ENCODE measurements at places on chromosomes 11 and 22.

DNA sequence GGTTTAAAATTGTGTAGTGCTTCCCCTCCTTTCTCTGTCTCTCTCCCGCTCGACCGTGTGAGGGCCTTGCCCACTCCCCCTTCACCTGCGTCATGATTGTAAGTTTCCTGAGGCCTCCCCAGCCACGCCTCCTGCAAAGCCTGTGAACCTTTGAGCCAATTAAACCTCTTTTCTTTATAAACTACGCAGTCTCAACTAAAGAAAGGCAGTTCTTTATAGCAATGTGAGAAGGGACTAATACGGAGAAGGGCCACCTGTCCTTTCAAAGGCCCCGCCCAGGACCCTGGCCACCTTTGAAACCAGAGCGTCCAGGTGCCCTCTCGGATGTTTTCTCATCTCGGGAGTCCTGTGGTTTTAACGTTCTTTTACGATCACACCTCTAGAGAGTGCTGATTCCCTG is 741.5 kb downstream of the BRD1 start:
- DNase-seq = no peak

GRCh38 chr11:19460718-19461405 is 220.1 kb upstream of the E2F8 start:
- no peak for DNase-seq

GRCh38 chr22:46178755-46179505 is 28.6 kb downstream of the PPARA start:
- no peak for DNase-seq

DNA sequence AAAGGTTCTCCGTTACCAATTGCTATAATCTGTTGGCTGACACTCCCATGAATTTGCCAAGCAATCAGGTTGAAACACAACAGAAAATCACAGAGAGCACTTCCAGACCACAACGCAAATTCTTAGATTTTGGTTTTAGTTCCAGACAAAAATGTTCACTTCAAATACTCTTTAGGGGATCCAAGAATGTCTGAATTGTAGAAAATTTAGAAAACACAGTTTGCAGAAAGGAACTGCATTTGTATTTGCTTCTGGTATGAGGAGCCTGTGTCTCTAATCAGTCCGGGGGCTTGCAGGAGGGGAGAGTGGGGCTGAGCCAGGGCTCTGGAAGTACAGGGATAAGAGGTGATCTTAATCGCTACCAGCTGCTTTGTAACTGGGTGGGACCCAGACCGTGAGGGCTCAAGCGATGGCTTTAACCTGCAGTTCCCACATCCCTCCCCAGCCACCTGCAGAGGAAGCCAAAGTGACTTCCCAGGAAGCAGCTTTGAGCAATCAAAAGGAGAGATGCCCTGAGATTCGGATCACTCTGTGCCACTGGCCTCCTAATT is 18.7 kb downstream of the SCUBE2 start:
- no peak for DNase-seq

DNA sequence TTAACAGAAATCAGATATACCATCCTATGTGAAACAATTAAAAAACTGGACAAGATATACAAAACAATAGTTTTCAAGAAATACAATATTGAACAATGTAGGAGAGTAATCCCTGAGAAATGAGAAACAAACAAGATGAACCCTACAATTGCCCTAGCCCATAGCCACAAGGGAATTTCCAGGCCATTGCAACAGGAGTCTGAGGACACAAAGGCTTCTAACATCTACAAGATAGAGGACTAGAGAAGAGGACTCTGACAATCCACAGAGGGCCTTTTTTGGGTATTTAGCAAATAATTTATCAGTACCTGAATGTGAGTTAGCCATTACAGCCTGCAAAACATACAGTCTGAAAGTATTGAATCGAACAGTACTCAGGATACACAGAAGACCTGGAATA is 251.7 kb downstream of the GRM5 start:
- no peak for DNase-seq

DNA sequence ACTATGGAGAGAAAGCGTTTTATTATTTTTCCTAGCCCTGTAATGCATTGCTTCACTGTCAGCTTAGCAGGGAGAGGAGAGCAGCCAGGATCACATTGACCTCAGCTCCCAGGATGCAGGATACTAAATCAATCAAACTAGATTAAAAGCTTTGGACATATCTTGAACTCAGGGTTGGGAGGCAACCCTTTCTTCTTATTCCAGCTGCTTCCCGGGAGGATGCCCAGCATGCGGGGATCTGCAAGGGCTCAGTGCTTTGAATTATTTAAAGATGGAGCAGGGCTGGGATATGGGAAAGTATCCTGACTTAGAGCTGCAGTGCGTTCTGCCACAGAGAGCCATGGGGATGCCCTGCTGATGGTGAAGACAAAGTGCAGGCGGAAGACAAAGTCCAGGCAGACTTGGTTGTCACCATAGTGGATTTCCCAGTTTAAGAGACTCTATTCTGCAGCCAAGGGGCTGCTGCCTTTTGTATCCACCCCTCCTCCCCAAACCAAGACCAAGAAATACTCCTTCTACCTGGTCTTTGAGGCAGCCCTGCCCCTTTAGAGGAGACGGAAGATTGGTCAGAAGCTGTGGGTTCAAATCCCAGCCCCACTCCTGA is 1035.0 kb downstream of the TBC1D22A start:
- DNase-seq = no peak

- DNase-seq = no peak
These were observed 71.6 kb downstream of the CCDC34 start for GRCh38 chr11:27291302-27291889.

DNA sequence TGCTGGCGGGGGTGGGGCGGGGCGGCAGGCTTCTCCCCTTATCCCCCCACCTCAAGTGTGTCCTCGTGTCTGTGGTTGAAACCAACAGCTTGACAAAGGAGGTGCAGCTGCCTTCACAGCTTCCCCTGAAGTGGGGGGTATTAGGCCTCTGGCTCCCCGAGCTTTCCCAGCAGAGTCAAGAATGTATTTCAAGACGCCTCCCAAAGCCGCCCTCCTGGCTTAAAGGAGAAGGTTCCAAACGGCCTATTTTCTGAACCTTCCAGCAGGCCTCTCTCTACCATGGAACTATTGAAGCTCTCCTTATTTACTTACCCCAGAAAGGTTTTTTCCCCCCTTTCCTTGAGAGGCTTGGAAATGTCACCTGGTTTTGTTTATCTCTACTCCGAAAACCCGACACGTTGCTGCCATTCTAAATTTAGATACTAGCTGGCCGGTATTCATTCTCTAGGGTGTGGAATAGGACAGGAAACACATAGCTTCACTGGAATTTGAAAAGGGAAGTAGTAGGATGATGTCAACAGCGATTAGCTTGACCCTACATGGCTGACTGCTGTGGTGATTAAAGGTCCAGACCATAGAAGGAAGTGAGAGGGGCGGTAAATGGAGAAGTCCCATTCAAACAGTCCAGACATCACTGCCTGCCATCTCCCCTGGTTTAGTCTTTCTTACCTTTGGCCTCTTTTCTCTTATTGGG is 671 bp upstream of the PICALM start:
- DNase-seq = peak; percentile 48

All from PC-9 (cell line).